HL-60 (cell line): ENCODE measurements at places on chromosomes 7 and 10.

DNA sequence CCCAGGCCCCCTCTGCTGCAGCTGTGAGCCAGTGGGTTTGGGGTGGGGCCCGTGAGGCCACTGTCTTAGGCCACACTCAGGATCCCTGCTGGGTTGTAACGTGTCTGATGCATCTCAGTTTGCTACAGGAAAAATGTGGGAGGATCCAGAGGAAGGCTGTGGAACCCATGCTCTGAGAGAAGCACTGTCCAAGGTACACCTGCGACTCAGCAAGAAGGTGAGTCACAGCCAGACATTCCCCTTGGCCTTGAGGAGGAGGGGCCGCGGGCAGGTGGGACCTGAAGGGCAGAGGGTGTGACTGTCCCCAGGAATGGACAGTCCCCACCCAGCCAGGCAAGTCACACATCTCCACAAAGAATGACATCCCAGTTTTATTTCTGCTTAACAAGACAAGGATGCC lies 27.8 kb upstream of the C10orf120 start:
- no peak for DNase-seq

DNA sequence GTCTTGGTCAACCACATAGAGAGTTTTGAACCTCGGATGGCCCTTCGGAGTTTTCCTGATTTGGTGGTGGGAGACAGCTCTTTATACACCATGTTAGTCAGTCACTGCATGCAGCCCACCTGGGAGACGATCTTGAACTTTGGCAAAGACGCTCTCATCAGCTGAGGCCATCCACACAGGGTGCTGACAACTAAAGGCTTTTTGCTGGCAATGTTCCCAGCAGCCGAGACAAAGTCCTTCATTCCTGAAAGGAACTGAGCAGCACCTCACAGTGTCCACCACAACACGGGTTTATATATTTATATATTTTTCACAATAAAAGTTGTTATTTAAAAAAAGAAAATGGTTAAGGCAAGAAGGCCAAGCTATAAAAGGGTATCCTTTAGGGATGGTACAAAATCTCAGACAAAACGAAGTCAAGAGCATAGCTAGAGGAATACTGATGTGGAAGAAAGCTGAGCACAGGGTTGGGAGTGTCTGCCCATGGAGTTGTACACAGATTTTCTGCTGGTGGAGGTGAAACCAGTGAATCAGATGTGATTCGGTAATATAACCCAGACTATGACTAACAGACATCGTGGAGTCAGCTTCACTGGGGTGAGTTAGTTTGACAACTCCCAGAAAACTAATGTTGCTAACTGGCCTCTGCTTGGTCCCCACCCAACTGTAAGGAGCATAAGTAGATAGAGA lies 27.4 kb upstream of the CAPZA2 start:
- DNase-seq: no peak

DNA sequence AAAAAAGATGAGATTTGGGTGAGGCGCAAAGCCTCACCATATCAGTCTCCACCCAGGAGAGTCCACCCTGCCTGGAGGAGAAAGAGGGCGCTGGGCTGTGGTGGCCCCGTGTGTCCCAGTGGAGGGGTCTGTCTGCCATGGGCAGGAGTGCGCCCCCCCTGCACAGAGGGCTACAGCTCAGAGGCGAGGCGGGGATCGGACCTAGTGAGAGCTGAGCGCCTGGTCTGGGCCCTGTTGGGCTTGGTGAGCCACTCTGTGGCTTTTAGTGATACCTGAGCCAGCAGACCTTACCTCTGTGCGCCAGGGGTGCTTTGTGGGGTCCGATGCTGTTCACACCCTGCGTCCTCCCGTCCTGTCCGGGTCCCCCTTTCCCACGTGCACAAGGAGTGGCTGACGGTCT lies 25.9 kb upstream of the GNA12 start:
- DNase-seq: no peak

- no peak for DNase-seq
Observed at GRCh38 chr7:5692112-5692844, 89.2 kb downstream of the RNF216 start.

DNA sequence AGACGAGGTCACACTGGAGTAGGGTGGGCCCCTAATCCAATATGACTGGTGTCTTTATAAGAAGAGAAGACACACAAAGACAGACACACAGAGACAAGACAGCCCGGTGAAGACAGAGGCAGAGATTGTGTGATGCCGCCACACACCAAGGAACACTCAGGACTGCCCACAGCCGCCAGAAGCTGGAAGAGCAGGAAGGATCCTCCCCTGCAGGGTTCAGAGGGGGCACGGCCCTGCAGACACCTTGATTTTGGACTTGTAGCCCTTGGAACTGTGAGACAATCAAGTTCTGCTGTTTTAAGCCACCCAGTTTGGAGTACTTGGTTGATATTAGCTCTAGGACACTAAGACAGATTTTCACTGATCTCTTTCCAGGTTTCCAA lies 72.1 kb upstream of the NANOS1 start:
- DNase-seq: no peak

DNA sequence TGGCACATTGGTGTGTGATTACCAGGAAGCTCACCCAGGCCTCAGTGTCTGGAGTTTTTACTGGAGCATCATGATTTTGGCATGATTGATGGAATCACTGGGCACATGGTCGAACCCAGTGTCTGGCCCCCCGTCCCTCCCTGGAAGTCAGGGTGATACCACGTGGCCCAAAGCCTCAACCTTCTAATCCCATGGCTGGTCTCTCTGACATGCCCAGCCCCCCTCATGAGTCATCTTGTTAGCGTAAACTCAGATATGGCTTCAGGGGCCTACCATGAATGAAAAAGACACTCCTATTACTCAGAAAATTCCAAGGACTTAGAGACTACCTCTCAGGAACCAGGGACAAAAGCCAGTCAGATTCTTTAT lies 109.3 kb downstream of the GRK5 start:
- no peak for DNase-seq

DNA sequence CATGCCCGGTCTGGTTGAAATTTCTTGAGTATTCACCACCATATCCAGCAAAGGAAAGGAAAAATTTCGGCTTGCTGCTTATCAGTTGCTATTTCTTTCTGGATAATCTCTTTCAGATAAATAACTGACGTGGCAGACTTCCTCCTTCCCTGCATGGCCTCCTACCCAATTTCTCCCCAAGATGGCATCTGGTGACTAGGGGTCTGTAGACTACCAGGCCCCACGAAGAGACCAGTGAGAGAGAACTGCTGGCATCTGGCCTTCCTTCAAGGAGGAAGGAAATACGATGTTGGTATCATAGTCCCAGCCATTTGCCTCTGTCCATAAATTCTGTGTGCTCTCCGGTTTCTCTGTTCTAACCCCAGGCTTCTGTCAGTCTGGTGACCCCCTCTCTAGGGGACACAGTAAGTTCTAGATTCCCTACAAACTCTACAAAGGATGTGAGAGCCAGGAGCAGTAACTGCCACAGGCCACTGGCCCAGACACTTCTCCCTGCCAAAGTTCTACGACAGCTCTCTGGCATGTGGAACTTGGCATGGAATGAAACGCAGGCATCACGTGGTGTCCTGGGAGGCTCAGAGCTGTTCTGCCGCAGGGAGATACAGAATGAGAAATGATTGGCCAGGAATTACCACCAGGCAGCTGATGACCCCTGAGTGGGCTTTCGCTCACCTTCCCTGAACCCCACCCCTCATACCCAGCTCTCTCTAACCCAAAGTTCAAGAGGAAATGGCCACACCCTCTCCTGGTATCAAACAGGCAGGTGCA lies 30.0 kb upstream of the MSRB2 start:
- no peak for DNase-seq

DNA sequence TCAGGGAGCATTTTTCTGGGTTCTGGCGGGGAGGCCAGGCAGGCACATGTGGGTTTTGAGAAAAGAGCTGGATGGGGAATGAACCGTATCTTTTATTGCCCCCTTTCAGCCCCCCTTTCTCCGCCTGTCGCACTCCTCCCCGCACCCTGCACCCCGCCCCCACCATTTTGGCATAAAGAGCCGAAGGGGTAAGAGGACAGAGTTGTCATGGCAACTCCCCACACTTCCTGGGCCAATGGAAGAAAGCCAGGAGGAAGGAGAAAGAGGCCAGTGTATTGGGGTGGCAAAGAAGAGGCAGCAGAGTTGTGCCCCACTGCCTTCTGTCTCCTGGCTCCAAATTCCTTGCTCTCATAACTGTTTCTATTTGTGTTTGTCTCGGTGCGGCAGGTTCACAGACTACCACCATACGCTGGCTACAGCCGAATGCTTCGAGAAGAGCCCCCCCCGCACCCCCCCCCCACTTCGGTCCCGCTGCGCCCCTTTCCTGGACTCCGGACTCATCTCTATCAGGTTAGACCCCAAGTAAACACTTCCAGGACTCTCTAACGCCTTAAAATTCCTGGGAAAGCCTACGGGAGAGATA lies 3.4 kb downstream of the KCNIP2 start:
- DNase-seq: no peak

GRCh38 chr10:10777279-10777678 lies 240.4 kb upstream of the CELF2 start:
- no peak for DNase-seq

GRCh38 chr7:149330914-149331567 lies 69.0 kb downstream of the ZNF783 start:
- DNase-seq: no peak

GRCh38 chr10:129494176-129494575 lies 27.1 kb downstream of the MGMT start:
- no peak for DNase-seq

DNA sequence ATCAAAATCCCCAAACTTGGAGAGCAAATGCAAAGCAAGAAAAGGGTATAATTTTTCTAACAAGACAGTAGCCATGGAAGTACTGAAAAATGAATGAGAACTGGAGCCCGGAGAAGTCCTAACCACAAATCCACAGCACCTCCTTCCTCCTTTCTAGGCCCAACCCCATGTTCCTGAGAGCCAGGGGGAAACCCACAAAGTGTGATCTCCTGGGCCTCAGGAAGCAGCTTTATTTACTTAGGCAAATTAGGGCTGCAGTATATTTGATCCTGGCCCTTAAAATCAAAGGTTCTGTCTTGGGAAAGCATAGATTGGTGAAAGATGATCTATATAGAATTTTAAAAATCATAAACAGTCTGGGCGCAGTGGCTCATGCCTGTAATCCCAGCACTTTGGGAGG lies 103.0 kb downstream of the DOCK4 start:
- DNase-seq: peak; percentile 45

- DNase-seq: peak; percentile 79
Observed at GRCh38 chr7:26291699-26292538, at the start of gene SNX10. TSS of gene SNX10 (plus strand) at chr7:26291862. CDS start at chr7:26346443, 54,581 bp downstream.

GRCh38 chr10:33661580-33662336 lies 327.3 kb upstream of the NRP1 start:
- peak; percentile 93 for DNase-seq

- DNase-seq: no peak
Observed at GRCh38 chr7:29839302-29839701, 33.0 kb downstream of the WIPF3 start.

DNA sequence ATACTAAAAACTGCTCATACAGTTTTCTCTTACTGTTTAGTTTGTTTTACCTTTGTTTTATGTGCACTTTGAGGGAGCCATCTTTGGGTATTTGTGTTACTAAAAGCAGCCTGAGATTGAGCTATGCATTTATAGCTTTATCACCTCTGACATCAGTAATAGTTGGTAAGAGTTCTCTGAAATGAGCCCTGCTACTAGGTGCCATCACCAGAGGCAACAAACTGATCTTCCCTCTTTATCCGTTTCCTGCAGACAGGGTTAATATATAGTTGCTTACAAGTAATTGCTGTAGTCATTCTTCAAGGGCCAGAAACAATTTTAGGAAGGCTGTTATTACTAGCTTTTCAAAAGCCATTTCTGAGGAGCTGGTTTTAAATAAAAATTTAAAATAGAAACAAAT lies 49.1 kb downstream of the KIF20B start:
- DNase-seq: no peak

DNA sequence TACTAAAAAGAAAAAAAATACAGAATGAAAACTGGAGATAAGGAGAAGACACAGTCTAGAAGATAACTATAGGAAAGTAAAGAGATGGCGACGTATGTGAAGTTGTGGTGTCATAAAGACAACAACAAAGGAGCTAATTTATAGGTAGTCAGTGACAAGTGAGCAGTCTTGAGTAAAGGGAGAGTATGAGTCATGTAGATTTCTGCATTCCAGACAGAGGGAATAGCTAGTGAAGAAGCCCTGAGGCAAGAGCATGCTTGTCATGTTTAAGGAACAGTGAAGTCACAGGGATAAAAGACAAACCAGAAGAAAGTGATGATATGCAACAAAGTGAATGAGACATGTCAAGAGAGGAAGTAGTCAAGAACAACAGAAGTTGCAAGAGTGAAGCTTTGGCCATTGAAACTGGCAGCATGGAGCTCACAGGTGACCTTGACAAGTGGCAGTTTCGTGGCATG lies 2.3 kb upstream of the MIOS start:
- DNase-seq: peak; percentile 51

DNA sequence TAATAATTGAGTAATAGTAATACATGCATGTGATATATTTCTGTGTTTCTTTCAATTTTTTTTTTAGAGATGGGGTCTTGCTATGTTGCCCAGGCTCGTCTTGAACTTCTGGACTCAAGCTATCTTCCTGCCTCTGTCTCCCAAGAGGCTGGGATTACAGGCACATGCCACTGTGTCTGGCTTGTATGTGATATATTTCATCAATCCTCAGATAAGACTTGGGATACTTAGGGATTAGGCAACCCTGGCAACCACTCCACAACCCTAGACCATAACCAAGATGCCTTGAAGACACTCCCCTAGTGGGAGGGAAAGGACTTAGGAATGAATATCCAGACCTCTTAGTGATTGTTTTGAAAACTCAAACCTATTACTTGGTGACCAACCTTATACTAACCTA lies 154.8 kb downstream of the CCDC3 start:
- DNase-seq: no peak

DNA sequence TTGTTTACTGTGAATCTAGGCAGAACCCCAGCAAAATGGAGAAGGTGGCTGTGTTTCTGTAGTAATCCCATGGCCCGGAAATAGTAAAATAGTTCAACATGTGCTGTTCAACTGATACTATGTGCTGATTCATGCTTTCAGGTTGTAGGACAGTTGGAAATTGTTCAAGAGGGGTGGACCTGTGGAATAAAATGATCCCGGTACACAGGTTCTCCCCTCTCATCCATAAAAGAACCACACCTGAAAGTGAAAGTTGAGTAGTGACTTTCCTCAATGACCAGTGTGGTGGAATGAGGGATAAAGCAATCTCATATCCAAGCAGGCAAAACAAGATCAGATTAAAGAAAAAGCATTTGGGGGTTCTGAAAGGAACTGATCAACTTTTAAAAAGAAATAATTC lies 177.1 kb downstream of the POU6F2 start:
- no peak for DNase-seq

GRCh38 chr10:22389856-22390589 lies 44.7 kb downstream of the SPAG6 start:
- no peak for DNase-seq
